ENCODE measurements at places on chromosomes 2 and 18.

DNA sequence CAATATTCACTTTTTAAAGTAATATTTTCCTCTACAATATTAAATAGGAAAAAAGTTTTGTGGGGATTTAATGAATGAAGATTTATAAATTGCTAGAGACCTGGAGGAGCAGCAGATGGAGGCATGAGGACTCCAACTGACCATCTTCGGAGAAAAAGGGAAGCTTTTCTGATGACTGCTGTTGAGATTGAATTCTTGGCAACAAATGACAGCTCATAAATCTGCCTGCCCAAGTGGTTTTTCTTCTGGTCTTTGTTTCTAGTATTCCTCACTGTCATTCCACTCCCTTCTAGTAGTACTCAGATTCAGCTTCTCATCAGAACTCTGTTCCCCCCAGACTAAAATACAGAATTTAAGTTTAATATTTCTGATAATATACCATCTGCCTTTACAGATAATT lies 157.0 kb downstream of the EML6 start:
- no peak for DNase-seq

- no peak for DNase-seq
Observed at GRCh38 chr2:240460253-240460711, 24.8 kb downstream of the GPC1 start.

- DNase-seq: no peak
Observed at GRCh38 chr2:227312579-227312978, 12.5 kb upstream of the MFF start.

DNA sequence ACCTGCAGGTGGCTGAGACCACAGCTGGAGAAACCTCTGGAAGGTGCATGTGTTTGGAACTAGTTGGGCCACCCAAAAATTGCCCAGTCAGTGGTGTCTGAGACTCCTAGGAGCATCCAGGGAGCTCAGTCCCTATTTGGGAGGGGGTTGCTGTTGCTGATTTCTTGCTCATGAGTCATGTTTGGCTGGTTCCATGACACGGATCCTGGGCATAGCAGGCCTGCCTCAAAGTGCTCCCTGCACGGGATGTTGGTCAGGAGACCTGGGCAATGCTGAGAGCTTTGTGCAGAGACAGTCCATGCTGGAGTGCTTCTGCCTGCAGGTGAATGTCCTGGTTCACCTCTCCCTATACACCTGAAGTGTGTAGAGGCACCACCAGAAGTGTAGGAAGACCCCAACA lies 194.2 kb downstream of the GLI2 start:
- no peak for DNase-seq

- DNase-seq: no peak
Observed at GRCh38 chr2:144625226-144625625, 105.3 kb upstream of the ZEB2 start.

- DNase-seq: no peak
Observed at GRCh38 chr18:58391932-58392323, 237.0 kb downstream of the ALPK2 start.

GRCh38 chr18:45012286-45012685 lies 331.6 kb downstream of the SETBP1 start:
- DNase-seq: no peak

- DNase-seq: no peak
Observed at GRCh38 chr2:88680916-88681315, 10.6 kb upstream of the RPIA start.

Measured in stimulated activated CD4-positive, alpha-beta T cell treated with anti-CD3 and anti-CD28 coated beads, Interleukin-1b, Interleukin-23, amount 100 ng/mL, for 1 hour (primary cell).